ENCODE measurements at places on chromosomes 12 and 14.
A peak's percentile ranks its signal among the peaks of the same experiment; 100 is the strongest.

GRCh38 chr14:64878837-64879634, 671 bp downstream of the SPTB start:
- DNase-seq, result peak; percentile 21

DNA sequence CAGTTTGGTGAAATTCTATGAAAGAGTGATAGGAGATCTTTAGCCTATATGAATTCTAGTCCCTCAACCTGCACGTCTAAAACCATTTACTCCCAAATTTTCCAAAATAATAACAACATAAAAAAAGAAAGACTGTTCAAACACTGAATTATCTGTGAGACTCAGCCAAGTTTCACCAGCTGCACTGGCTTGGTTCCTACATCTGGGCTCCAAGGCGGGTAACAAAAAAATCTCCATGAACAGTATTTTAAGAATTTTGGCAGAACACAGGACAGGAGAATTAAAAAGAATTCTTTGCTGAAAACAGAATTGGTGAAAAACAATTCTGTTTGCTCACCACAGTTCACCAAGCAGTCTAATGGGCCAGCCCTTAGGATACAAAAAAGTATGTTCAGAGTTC, 536.8 kb upstream of the ATP2B1 start:
- DNase-seq, result no peak

- DNase-seq, result no peak
Measured at GRCh38 chr14:85235868-85236267, 294.1 kb upstream of the FLRT2 start.

DNA sequence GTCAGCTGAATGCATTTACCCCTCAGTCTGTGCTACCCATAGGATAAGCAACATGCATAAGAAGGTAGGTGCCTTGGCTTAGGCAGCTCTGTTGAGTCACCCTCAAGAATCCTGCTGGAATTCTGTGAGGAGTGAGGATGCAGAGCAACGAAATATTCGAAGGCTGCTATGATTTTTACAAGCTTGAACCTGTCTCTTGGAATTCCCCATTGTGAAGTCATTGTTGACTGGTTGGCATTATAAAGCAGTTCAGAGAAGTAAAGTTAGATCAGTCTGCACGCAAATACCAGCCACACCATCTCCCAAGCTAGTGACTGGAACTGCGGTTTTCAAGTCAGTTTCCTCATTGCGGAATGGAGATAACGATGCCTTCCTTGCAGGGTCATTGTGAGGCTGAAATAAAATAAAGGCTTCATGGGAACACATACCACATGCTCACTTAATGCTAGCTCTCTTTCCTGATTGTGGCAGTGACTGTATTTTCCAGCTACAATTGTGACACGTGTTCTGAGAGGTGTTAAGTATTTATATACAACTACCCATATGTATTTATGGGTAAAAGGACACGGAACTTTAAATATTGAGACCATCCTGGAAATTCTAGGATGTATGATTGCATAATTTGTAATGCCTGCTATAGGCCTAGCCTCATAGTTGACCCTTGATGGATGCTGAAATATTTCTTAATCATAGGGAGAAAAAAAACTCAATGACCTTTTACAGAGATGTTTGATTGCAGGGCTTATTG, 96.7 kb downstream of the ETV6 start:
- DNase-seq, result peak; percentile 96

DNA sequence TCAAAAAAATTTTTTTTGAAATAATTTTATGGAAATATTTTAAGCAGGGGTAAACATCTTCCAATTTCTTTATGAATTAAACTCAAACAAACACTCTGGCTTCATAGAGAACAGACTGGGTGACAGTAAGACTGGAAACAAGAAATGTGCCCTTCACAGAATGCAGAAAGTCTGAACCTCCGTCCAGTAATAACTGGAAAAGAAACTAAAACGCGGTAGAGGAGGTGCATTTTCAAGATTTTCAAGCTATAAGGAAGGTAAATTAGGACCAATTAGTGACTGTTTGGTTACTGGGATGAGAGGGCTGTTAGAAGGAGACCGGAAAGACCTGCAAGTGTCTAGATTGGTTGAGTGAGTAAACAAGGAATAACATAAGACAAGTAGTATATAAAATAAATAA, 245.7 kb downstream of the CEP128 start:
- DNase-seq, result no peak

- DNase-seq, result no peak
Measured at GRCh38 chr12:75483431-75483830, 2.9 kb downstream of the GLIPR1 start.

GRCh38 chr12:96751626-96752025, 155.4 kb upstream of the NEDD1 start:
- DNase-seq, result no peak

GRCh38 chr12:47194501-47194900, 114.7 kb upstream of the AMIGO2 start:
- DNase-seq, result peak; percentile 67
